Non-pigmented ciliary epithelial cell (primary cell): ENCODE measurements at places on chromosomes 4 and X.
A peak's percentile ranks its signal among the peaks of the same experiment; 100 is the strongest.

DNA sequence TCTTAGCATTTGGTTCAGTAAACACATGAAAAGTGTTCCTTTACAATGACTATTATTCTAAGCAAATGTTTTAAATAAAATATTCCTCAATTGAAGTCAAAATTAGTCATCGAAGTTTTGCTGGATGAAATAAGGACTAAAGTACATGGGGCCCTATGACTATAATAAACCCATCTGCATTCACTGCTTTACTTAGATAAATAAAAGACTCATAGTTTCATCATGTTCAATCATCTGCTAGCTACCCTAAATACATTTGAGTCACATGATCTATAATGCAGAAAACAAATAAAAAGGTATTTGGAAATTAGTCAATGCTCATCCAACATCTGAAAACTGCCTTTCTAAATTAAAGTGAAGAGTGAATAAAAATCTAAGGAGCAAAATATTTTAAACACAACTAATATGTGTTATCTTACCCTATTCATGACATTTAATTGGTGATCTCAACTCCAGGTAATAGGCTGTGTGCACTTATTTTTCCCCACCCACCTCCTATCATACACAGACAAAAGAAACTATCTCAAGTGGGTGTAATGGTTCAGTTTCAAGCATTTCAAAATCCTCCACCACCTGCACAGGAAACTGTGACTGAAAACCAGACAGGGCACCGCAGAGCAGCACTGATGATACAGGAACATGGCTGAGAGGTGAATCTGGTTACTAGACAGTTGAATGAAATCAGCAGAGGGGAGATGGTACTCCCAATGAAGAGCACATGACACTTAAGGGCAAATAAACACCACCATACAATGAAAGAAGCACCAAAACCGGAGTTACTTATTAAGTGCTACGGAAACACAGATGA, 78.6 kb downstream of the CAMK2D start:
- peak; percentile 48 for DNase-seq

- DNase-seq = no peak
Measured at GRCh38 chrX:83658731-83659130, 150.6 kb downstream of the POU3F4 start.

GRCh38 chr4:128660361-128661215, 148.9 kb upstream of the JADE1 start:
- no peak for DNase-seq

- DNase-seq = no peak
Measured at GRCh38 chr4:122218762-122219161, 66.6 kb downstream of the BLTP1 start.
